Amniotic stem cell (primary cell): ENCODE measurements at places on chromosomes 3 and 15.

DNA sequence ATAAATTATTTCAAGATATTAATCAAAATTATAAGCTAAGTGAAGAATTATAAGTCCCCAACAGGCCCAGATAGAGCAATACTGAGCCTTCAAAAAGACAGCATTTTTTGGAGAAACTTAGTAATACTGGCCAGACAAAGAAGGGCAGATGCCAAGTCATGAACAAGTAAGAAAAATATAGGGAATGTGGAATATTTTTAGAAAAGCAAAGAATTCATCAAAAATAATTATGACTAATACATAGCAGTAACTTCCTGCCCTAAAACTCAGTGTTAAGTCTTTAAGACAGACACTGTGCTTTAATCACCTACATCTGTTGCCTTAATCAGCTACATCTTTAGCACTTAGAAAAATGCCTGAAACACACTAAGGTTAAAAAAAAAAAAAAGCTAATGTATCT is 31.2 kb downstream of the DPH6 start:
- DNase-seq, result no peak

GRCh38 chr3:111541911-111542483 is at the start of gene CD96:
Gene CD96, plus strand, starts transcription at chr3:111542197. Its CDS starts 52 bp downstream, at chr3:111542249.
- DNase-seq, result no peak

- DNase-seq, result no peak
Observed at GRCh38 chr3:124767691-124768090, 37.4 kb downstream of the UMPS start.

- no peak for DNase-seq
Observed at GRCh38 chr3:38404286-38404685, 49.4 kb upstream of the ACVR2B start.

DNA sequence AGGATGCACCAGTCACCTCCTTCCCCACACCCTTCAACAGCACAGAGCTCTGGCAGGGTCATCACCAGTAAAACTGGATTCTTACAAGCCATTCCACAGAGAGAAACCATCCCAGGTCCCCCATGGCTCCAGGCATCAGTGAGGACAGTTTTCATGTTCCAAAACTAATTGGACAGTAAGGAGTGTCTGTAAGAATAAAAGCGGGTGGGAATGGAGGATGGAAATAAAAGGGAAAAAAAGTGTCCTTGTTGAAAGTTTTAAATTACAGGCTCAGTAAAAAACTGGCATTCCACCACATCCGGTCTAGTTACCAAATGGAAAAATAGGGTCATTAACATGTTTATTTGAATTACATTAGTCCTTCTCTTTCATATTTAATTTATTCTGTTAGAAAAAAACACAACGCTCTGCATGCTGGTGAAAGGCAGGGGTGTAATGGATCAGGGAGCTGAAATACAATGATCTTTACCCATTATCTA is 117.4 kb downstream of the TIGIT start:
- peak; percentile 11 for DNase-seq

GRCh38 chr3:33458446-33458845 is 18.2 kb upstream of the UBP1 start:
- DNase-seq, result no peak

DNA sequence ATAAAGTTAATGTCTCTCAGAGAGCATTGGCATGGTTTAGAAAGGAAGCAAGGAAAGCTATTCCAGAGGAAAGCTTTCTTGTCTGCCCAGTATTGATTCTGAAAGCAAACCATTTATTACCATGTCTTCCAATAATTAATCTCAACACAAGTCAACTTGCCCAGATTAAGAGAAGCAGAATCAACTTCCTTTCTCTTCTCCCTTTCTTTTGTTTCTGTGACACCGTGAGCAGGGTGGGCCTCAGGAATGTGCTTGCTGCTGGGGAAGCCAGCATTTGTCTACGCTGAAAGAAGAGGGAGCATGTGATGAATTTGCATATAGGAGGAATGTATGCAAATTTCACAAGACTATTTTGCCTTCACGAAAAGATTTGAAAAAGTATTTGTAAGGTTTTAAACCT is 368.6 kb upstream of the ROPN1 start:
- no peak for DNase-seq

DNA sequence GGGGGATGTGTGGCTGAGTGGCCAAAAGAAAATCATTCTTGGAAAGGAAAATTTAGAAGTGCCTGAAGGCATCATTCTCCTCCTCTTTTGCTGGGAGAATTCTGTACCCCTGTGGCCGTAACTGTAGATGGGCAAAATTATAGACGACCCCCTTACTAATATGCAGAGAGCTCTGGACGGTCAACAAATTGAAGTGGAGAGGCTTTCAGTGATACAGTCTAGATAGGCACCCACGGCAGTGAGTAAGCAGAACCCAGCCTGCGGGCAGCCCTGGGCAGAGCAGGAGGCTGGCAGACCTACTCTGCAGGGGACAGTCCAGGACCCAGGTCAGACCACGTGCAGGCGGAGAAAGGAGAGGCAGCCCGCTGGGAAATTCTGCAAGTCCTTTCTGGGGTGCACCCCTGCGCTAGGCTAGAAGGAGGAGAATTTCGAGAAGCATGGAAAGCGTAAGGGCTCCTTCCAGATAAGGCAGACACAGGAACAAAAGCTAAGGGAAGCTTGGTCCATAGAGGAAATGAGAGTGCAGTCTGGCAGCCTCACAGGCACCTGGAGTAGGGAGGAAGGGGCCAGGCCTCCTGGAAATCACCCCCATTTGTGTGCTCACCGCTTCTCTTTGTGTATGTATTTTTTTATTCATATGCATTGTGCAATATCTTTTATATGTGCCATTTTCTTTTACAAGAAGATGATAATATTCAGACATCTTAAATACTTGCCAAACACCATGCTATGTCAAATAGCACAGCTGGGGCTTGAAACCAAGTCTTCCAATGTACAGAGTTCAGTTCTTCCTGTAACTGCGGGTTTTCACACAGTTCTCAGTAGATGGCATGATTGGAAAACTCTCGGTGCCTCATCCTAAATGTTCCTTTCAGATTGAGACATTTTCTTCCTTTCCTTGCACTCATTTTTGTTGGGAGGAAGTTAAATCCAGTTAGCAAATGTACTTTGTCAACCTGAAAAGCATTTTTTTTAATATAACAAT is 40.2 kb downstream of the LRRK1 start:
- no peak for DNase-seq

DNA sequence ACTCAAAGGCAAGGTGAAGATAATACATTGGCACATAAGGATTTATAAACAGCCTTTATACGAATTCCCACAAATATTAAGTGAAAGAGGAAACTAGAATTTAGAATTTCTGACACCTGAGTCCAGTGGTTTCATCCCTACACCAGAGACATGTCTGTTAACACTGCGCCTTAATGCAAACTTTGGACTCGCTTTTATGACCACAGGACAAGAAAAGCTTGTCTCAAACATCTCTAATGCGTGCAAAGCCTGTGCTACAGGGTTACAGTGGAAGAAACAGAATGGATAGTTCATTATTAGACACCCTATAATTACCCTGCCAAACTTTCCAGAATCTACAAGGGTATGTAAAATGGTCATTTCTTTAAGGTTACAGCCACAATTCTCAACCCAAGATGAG is 802.9 kb downstream of the GRM7 start:
- no peak for DNase-seq

GRCh38 chr3:197511853-197512635 is 43.7 kb downstream of the BDH1 start:
- DNase-seq, result no peak

DNA sequence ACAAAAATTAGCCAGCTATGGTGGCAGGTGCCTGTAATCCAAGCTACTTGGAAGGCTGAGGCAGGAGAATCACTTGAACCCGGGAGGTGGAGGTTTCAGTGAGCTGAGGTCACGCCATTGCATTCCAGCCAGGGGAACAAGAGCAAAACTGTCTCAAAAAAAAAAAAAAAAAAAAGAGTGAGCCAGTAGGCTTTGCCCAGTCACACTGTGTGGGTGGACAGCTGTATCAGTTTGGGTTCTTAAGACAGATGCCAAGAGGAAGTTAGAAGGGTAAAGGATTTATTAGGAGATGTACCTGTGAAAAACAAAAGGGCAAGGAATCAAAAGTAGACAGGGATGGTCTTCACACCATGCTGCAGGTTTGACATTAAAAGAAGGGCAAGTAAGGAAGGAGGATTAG is 86.1 kb upstream of the CGNL1 start:
- no peak for DNase-seq

GRCh38 chr3:1375145-1375544 is 282.3 kb downstream of the CNTN6 start:
- no peak for DNase-seq

- no peak for DNase-seq
Observed at GRCh38 chr3:43345246-43345645, 58.9 kb downstream of the SNRK start.

- DNase-seq, result no peak
Observed at GRCh38 chr15:31366169-31366734, 39.6 kb downstream of the KLF13 start.

GRCh38 chr15:97691078-97691477 is 269.4 kb upstream of the ARRDC4 start:
- DNase-seq, result no peak
